ENCODE measurements at places on chromosomes 1 and 21.

GRCh38 chr1:154556422-154556821 is 2.0 kb downstream of the UBE2Q1 start:
- DNase-seq = peak; percentile 36

DNA sequence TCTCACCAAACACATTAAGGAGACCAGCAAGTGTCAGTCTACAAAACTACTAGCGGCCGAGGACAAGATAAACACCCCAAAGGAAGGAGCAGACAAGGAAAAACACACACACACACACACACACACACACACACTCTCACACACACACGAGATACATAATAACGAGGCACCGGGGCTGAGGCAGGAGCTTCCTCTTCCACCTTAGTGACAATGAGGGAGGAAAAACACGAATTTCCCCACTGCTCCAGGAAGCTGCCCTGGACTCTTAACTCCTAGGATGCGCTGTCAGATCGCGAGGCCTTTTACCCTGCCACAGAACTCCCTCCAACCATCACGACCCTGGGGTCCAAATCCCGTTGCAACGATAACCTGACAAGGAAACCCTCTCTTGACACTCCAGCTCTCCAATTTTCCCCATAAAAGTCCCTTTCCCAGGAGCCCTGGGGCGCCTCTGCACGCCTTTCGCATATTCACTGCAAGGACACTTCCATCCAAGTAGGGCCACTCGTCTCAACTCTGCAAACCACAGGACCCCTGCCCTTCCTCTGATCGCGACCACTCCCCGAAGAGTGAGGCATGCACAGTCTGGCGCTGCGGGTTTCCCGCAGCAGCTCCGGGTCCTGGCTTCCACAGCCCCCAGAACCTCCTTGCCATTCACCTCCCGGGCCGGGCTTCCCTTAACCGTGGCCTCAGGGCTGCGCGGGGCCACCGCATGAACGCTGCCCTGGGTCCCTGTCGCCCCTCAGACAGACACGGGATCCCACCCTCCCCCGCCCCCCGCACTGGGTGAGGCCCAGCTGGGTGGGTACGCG is 581 bp downstream of the ETV3 start:
- peak; percentile 55 for DNase-seq

- no peak for DNase-seq
Measured at GRCh38 chr1:98368995-98369394, 292.5 kb upstream of the SNX7 start.

- no peak for DNase-seq
Measured at GRCh38 chr1:75582725-75583261, 28.1 kb downstream of the SLC44A5 start.
